NCI-H187 (cell line): ENCODE measurements at places on chromosomes 5 and 9.

DNA sequence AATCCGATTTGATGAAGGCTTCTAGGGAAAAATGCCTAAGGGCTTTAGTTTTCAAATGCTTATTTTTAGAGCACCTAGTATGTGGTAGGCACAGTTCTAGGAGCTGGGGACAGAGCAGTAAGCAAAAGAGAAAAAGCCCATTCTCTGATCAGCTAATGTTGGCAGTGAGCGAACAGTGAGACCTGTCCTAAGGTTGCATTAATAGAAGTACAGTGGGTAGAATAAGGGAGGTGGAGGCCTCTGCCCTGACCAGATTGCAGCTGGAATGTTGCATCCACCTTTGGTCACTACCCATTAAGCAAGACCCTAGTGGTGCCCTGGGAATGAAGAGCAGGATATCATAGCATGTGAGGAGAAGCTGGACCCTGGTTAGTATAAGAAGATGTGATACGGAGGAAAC, 20.1 kb downstream of the IL9 start:
- DNase-seq, result no peak

DNA sequence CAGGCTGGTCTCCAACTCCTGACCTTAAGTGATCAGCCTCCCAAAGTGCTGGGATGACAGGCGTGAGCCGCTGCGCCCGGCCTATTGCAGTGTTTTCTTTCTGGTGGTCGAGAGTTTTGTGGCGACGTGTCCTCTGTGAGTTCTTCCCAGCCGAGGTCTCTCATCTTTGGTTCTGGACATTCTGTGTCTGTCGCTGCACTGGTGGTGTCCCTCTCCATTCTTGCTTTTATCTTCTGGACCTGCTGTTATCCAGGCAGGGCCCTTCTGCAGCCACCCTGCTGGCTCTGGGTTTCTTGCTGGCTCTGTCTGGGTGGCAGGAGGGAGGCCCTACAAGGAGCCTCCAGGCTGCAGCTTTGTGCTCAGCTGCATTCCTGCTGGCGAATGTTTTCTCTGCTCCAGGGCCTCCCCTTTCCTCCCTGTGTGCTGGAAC, 49.1 kb upstream of the EXOC3 start:
- DNase-seq, result no peak

- no peak for DNase-seq
These were observed 62.9 kb downstream of the EFNA5 start for GRCh38 chr5:107607671-107608345.

DNA sequence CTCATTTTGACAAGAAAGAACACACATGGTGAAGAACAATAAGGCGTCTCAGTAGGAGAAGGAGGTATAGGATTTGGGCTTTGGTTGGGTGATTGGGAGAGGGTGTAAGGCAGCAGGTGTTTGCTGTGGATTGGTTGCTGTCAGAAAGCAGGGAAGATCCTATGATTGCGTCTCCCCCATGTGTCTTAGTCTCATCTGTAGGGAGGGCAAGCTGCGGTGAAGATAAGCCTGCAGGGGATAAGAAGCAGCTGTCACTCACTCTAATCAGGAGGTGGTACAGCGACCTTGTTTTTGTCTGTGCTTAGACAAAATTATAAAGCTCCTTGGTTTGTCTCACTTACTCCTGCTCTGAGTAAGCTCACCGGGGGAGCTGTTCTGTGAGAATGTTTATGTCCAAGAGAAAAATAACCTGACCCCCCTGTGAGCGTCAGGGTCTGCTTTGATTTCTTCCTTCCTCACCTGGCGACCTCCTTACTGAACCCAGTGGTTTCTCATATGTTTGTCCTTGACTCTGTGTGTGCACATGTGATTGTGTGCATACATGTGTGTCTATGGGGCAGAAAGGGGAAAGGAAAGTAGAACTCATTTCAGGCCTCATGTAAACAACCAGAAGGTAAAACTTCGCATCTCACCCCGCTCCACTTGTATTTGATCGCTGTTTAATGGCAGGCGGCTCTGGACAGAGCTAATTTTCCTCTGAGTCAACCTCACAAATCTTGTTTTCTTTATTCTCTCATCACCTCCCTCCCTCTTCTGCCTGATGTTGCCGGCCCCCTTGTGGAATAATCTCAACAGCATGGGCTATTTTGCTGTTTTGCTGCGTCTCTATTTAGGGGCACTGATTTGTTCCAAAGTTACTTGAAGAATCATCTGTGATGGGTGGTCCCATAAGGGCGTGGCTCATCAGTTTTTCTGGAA, 105.6 kb downstream of the TENT4A start:
- no peak for DNase-seq

- no peak for DNase-seq
These were observed 529.3 kb upstream of the ZNF608 start for GRCh38 chr5:125275725-125276090.

GRCh38 chr9:17630531-17630949, 51.7 kb downstream of the SH3GL2 start:
- no peak for DNase-seq
